Gastrocnemius medialis (tissue), 4 donors: ENCODE measurements at places on chromosomes 2 and 18.

DNA sequence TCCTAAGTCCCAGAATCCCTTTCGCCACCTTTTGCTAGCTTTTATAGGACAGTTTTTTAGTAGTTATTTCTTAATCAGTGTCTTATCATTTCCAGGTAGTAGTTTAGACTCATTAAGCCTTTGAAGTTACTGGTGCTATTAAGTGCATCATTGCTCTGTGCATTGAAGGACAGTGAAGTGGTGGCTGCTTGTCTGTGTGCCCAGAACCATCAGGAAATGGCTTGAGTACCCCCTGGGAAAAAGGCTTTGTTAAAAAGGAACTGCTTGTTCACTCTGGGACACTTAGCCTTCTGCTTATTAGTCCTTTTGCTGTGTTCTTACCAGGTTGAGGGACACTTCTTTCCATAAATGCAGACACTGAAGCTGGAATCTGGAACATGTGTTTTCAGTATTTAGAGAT, 30.0 kb downstream of the DTNA start:
- no peak for DNase-seq

- no peak for DNase-seq
Observed at GRCh38 chr18:30634249-30634648, 408.3 kb downstream of the DSC3 start.

DNA sequence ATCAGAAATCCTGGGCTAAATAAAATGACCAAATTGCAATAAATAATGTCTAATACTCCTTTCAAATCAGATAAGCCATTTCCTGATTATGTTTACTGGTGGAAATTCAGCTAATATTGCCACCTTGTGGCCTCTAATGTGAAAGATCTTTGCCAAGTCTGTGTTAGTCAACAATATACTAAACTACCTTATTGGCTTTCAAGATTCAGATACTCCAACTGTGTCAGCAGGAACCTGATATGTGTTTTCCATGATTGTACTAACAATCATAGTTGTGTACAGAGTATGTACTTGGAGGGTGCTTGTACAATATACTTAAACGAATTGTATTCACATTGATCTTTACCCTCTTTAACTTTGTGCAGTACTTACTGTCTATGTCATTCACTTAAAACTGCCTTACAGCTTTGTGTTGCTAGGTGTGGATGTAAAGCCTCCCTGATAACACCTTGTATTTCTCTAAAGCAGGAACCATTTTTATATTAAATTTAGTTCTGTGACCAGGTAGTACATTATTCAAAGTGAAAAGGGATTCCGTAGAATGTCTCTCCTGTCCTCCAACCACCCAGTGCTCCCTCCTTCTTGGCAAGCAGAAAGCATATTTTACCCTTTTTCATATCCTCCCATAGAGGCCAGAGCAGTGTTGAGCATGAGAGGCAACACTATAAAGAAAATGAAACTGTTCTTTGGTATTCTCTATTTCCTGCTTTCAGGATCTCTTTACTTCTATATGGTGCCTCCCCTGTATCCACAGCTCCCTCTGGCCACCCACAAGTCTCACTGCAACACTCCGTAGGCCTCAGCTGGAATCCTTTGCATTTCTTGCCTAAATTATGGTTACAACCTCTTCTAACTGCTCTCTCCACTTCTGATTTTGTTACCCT, 75.2 kb upstream of the C2orf15 start:
- no peak for DNase-seq

DNA sequence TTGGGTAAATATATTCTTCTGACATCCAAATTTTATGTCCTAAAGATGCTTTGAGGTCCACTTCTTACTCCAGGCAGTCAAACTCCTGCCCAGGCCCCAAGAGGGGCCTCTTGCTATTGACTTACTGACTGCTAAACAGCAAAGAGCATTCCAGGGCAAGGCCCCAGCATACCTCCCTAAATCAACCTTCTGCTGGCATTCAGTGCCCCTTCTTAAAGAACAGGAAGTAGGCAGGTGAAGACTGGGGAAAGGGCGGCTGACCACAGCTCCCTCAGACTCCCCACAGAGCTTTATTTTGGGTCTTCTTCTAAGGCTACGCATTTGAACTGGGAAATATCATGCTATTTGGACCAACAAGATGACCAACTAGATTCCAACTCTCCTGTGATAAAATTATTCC, 68.9 kb downstream of the USP40 start:
- no peak for DNase-seq

DNA sequence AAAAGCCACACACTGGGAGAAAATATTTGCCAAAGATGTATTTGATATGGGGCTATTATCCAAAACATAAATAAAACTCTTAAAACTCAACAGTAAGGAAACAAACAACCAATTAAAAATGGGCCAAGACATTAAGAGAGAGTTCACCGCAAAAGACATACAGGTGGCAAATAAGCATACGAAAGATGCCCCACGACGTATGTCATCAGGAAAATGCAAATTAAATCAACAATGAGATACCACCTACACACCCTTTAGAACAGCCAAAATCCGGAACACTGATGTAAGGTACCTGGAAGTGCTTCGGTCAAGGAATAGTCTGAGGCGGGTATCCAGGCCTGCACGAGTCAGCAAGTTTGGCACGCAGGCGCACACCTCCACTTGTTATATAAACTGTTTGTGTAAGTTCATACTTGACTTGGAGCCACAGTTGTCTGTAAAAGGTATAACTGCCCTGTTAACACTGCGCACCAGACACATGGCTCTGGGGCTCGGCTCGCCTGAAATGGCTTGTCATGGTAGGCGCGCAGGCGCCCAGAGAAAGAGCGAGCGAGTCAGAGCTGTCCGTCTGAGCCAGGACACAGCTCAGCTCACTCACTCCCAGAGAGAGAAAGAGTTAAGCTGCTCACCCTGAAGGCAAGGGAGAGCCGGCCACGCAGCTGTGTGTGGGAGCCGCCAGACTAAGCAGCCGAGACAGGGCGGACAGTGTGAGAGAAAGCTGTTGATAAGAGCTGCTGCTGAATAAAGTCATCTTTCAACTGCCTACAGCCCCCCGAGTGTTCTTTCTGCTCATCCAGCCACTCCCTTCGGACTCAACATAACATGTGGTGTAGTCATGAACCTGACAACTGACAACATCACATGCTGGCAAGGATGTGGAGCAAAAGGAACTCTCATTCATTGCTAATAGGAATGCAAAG, 87.3 kb downstream of the HNRNPLL start:
- peak; percentile 84 for DNase-seq

DNA sequence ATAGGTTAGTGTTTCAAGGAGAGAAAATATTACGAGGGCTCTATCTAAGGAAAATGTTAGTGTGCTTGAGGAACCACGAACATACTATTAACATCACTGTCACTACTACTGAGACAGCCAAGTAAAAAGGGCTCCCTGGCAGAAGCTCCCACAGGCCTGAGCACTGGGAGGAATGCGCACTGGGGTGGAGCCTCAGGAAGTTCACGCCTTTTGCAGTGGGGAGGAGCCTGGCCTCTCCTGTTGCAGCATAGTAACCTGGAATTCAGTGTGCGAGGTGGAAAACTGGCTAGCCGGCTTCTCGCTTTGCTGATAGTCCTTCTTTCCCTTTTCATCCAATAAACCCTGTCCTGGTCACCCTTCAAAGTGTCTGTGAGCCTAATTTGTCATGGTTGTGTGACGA, 250.3 kb downstream of the ERBB4 start:
- no peak for DNase-seq

DNA sequence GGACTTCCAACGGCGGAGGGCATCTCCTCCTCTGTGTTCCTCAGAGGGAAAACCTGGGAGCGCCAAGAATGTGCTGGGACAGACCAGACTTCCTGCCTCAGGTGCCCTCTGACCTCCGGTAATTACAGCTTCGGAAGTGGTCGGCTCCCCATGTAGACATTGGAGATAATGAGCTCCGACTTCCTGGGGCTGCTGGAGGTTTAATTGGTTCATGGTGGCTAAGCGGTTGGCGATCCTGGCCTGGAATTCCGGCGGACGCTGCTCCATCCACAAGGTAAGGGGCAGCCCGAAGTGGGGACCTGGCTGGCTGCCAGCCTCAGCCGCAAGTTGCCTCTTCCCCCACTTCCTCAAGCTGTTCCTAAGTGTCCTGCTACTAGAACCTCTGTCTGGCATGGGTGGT, 83.2 kb upstream of the EPC2 start:
- no peak for DNase-seq

DNA sequence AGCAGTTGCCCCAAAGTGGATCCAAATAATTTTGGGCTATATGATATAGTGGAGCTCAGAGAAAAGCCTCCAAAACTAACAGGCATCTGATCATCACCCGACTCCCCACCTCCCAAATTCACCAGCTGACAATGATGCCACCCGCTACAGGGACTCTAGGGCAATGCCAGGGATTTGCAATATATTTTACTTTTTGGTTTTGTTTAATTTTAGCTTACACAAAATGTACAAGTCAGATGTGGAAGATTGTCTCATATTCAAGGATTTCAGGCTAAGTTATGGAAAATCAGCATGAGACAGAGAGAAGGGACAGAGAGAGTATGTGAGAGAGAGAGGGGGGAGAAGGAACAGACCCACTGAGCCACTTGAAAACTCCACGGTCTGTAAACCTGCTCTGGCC, 187.4 kb downstream of the TMEM247 start:
- DNase-seq: no peak

GRCh38 chr18:434410-434809, 66.1 kb downstream of the COLEC12 start:
- DNase-seq: no peak

- no peak for DNase-seq
Observed at GRCh38 chr2:232349946-232350635, 28.5 kb upstream of the ALPP start.

- DNase-seq: no peak
Observed at GRCh38 chr2:8328217-8328616, 353.6 kb upstream of the ID2 start.

DNA sequence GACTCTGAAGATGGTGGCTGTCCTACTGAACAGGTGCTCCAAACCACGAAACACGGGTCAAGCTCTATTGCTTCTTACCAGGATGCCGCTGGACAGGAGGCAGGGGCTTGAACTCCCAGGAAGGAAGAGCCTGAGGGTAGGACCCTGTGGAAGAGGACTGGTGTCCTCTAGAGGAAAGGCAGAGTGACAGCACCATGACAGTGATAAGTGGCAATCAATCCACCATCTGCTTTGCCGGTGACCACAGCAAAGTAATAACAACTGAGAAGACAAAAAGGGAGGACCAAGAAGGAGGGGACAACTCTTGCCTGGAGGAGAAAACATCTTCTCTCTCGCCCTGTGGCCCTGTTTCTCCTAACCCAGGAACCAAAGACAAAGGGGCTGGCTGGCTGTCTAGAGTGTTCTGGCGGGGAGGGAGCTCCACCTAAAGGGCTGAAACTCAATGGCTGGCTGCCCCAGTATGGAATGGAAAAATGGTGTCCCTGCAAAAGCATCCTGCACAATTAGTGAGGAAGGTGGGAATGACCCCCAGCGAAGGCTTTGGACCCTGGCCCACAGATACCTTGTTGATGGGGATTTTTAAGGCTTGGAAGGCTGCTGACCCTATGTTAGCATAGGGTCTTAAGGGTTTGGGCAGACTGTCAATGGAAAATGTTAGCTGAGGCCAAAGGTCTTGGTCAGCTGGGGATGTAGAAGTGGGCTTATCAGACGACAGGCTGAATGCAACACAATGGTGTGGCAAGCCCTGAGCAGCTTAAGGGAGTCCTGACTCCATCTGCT, 35.4 kb downstream of the PROC start:
- DNase-seq: no peak

- DNase-seq: no peak
Observed at GRCh38 chr2:134917888-134918525, 615 bp upstream of the CCNT2 start.

GRCh38 chr18:64436111-64436510, 287.2 kb upstream of the LINC00305 start:
- DNase-seq: no peak
